GM10248 (cell line): ENCODE measurements at places on chromosomes 2 and 18.
A peak's percentile ranks its signal among the peaks of the same experiment; 100 is the strongest.

DNA sequence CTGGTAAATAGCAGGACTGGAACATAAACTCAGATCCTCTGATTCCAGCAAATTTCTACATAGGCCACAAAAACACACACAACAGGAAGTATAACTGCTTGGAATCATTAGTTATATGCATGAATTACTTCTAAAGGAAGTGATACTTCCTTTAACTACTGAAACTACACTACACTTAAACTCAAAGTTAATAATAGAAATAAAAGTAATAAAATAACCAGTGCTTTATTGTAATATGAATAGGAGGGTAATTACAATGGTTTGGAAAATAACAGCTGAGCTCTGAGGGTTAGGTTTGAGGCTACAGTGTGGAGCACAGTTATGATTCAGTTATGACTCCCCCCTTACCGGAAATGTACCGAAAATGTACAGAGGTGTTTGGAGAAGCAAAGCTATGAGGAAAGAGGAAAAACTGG, 18.5 kb upstream of the POLI start:
- peak; percentile 31 for DNase-seq

DNA sequence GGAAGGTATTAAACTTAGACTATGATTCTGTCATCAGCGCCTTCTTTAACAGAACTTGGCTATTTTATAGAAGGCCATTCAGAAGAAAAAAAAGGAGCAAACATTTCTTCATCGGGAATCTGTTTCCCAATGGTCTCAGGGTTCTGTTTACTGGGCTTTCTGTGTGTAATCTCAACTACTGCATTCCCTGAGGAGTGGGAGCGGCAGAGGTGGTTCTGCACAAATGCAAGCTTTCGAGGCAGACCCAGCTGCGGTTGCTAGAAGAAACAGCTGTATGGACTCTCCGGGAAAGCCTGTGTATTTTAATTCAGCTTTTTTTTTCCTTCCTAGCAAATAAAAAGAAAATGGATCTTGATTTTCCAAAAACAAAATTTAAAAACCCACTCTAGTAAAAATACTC, 250.7 kb downstream of the NAPG start:
- no peak for DNase-seq

- no peak for DNase-seq
These were observed 1.5 kb downstream of the RNF152 start for GRCh38 chr18:61891271-61891670.

- peak; percentile 10 for DNase-seq
These were observed 278.3 kb downstream of the EIPR1 start for GRCh38 chr2:3099145-3099859.

GRCh38 chr18:3451989-3452749, 2.2 kb downstream of the TGIF1 start:
- DNase-seq, result peak; percentile 18

- no peak for DNase-seq
These were observed 525.8 kb upstream of the LINC00305 start for GRCh38 chr18:64674694-64675093.

GRCh38 chr2:16252251-16252650, 311.9 kb downstream of the MYCN start:
- no peak for DNase-seq

- no peak for DNase-seq
These were observed 122.2 kb downstream of the INHBB start for GRCh38 chr2:120468136-120468535.

- no peak for DNase-seq
These were observed 126.5 kb upstream of the ITGA6 start for GRCh38 chr2:172300851-172301250.

DNA sequence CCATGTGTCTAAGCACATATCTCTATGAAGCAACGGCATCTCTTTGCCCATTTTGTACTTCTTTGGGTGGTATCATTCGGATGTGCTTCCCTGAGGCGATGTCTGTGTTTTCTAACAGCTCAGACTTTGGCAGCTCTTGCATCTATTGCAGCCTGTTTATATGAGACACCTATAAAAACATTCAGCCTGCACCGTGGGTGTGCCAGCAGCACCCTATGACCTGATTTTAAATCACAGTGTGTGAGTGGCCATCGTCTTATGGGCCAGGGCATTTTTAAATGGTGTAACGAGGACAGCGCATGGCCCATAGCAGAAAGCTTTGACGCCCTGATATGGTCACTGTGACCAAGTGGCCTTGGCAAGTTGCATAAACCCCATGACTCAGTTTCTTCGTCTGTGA, 12.9 kb downstream of the NPAS2 start:
- DNase-seq, result no peak

DNA sequence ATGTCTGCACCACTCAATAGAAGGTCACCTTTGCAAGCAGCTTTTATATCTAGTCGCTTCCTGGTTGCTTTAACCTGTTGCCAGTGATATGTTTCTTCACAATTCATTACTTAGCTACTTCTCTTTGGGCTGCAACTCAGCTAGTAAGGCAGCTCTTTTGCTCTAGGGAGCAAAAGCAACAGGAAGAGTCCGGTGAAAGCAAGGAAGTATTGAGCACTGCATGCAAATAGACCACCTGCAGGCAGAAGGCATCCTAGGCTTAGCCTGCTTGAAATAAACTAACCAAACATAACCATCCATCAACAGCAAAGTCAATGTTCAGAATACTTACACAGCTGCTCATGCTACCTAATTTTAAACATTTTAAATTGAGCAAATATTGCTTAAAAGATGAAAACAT, 529.2 kb upstream of the LINC00305 start:
- DNase-seq, result no peak

- DNase-seq, result no peak
These were observed 682.9 kb downstream of the KCNJ3 start for GRCh38 chr2:155381436-155381835.

GRCh38 chr18:48750485-48751175, 200.1 kb downstream of the SMAD7 start:
- no peak for DNase-seq

- DNase-seq, result no peak
These were observed 196.8 kb downstream of the LRRTM4 start for GRCh38 chr2:77325395-77325794.

DNA sequence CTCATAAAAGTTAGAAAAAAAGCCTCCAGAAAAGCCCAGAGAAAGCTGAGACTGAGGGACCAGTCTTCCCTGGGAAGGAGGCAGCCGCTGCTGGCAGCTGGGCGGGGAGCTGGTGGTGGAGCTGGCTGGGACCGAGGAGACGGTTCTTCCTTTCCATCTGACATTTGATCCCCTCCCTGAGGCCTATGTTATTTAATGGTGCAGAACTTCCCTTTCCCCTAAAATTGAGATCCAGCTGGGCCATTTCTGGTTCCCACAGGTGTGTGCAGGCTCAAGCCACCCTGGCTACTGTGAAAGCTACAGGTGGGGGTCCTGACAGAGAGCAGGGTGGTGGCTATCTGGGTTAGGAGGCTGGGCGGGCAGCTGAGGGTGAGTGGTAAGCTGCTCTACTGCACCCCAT, 81.5 kb upstream of the FZD7 start:
- DNase-seq, result no peak

DNA sequence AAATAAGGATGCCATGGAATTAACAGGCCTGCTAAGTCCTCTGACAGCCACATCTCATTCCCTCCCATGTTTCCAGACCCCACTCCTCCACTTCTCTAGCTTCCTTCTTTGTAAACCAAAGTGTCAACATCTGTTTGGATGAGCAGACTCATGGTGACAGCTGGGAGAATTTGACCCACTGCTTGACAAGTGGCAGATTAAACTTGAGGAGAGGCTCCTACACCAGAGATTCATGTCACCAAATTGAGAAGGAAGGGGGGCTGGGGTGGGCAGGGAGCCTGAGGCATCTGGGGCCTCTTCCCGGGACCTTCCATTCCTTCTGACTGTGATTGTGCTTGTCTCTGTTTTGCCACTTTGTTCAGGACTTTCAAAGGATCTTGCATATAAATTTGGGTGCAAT, 41.0 kb upstream of the IGFBP5 start:
- no peak for DNase-seq

GRCh38 chr2:162243294-162243693, at the start of gene FAP:
Gene FAP, minus strand, starts transcription at chr2:162243445. Its CDS starts 118 bp downstream, at chr2:162243327.
- no peak for DNase-seq

GRCh38 chr2:25806941-25807340, 71.3 kb downstream of the ASXL2 start:
- DNase-seq, result no peak

DNA sequence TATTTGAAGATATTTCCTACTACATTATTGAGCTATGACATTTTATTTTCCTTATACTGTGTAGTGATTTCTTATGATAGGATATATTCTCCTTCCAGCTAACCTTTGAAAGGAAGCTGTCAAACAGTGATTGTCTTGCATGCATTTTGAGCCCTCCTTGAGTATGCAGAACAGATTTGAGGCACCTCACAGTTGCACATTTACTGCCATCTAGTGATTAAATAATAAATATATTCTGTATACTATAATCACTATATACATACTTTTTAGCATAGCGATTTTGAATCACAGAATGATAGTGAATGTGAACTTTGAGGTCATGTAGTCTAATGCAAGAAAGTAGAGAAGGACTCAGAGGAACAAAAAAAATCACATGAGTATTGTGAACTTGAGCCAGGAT, 268.4 kb upstream of the CDH19 start:
- no peak for DNase-seq

GRCh38 chr2:2507417-2507997, 176.4 kb upstream of the MYT1L start:
- DNase-seq, result no peak

DNA sequence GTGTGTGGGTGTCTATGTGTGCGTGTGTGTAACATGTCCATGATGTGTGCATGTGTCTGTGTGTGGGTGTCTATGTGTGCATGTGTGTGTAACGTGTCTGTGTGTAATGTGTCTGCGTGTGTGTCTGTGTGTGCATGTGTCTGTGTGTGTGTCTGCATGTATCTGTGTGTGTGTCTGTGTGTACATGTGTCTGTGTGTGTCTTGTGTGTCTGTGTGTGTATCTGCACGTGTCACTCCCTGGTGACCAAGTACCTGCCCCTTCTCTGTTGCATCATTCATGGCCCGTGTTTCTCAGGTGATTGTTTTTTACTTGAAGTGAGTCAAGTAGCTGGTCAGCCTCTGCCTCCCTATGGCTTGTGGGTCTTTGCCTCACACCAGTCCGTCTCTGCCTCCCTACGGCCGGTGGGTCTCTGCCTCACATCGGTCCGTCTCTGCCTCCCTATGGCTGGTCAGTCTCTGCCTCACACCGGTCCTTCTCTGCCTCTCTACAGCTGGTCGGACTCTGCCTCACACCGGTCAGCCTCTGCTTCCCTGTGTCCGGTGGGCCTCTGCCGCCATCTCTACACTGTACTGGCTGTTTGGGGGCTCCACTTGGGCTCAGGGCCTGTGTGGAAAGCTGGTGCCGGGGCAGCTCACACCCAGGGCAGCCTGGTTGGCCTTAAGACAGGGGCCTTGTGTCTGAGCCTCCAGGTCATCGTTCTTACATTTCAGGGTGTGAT, 31.6 kb downstream of the KCNG2 start:
- no peak for DNase-seq

- no peak for DNase-seq
These were observed 90.3 kb downstream of the TMEM163 start for GRCh38 chr2:134628453-134628852.

GRCh38 chr2:222554517-222554916, 101.4 kb downstream of the FARSB start:
- DNase-seq, result no peak

DNA sequence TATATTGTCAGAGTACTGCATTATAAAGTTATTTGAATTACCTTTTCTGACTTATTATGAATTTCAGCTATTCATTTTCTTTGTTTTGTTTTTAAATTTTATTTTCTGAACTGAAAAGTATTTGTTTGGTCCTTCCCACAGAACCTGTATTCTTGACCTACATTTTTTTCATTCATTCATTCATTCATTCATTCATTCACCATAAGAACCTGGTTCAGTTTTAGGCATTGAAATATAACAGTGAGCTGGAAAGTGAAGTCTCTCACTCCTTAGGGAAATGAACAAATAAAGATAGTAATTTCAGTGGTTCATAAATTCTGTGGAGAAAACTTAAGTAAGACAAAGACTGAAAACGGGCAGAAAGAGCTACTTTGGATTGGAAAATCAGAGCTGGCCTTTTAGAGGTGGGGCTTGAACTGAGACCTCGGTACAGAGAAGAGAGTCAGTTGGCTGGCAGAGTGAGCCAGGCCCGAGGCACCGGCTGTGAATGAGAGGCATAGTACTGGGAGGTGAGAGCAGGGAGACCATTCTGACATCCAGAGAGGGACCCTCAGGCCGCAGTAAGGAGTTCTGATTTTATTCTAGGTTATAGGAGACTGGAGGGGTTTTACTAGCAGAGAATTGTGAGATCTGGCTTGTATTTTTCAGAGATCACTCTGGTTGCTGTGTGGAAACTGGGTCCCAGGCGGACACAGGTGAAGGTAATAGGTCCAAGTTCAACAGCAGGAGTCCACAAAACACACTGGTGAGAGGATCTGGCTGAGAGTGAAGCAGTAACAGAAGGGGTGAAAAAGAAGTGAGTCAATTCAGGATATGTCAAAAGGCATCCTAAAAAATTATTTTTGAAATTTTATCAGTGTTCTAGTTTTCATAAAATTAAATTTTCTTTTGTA, 75.8 kb upstream of the FN1 start:
- DNase-seq, result no peak

DNA sequence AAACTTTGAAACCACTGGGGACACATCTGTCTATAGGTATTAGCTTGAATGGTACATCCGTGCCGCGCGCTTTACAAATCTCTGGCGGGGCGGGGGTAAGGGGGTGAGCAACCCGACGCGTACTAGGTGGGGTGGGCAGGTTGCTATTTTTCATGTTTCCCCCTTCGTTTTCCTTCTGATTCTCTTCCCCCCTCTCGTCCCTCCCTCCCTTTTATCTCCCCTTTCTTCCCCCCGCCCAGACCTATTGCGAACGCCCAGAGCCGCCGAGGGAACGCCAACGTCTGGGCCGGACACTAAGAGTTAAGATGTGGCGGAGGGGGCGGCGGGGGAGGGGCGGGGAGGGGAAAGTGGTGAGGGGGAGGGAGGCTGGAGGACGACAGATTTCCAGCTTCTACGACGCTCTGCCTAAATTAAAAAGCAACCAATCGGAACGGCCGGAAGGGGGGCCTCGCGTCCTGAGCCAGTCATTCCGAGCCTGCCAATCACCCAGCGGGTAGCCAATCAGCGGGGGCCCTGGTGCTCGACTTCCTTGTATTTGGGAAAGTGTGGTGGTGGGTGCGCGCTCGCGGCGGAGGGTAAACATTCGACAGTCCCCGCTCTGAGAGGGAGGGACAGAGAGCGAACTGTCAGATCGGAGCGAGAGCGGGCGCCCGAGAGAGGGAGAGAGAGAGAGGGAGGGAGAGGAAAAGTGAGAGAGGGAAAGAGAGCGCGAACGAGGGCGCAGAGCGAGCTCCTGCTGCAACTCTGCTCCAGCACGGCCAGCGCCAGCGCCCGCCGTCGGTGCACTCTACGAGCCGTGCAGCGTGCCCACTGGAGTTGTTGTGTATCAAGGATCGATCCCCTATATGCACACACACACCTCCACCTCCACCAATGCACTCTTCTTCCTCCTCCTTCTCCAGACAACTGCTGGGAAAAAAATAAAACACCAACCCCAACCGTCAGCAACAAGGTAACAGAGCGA, at the start of gene POU3F3:
POU3F3 (plus strand) TSS at position 582 of the 964 bp plus-strand sequence. CDS start 1,396 bp downstream, outside the sequence.
- peak; percentile 46 for DNase-seq
